ENCODE measurements at places on chromosomes 4 and X.

DNA sequence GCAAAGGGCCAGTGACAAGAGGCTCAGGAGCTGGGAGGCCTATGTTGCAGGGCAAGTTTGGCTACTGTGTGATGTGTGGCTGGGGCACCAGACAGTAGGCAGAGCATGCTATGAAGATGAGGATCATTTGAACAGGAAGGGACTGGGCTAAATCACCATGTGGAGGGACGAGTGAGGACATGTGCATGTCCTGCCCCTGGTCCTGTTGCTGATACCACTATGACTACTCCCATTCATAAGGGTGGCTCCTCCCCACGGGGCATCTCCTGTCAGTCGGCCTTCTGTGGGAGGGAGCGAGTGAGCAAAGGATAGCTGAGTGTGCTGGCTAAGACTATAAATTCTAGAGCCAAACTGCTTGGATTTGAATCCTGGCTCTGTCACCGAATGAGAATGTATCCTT, 139.2 kb downstream of the TMEM164 start:
- no peak for DNase-seq

DNA sequence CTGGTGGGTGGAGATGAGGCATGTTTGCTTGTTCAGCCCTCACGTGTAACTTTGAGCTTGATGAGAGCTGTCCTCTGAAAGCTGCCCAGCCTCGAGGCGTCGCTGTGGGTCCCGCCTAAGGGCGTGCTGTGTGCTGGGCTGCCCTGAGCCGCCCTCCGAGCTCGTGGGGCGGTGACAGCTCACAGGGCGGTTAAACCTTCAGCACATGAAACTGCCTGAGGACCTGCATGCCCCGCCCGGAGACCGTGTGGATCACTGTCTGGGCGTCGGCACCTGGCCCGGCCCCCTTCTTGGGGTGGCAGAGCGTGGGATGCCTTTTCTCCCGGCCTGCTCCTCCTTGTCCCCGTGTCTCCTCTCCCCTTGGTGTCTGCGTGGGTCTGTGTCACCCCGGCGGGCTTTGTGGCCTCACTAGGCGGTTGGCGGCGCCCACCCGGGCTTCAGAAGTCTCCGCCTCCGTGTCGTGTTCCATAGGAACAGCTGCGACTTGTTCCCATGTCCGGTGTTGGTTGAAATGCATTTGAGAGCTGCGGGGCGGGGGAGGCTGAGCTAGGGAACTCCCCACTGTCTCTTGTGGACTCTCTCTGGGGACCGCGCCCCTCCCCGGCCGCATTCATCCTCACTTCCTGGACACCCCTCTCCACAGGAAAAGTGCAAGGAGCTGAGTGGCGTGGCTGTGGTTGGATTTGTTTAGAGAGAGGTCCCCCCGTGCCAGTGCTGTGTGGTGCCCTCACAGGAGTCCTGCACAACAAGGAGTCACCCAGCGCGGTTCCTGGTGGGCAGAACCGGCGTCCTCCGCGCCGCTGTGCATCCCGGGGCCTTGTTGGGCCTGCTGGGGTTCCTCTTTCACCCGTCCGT, 6.8 kb downstream of the AKAP17A start:
- DNase-seq, result no peak

- DNase-seq, result no peak
These were observed 59.0 kb downstream of the WWC2 start for GRCh38 chr4:183158062-183158461.

DNA sequence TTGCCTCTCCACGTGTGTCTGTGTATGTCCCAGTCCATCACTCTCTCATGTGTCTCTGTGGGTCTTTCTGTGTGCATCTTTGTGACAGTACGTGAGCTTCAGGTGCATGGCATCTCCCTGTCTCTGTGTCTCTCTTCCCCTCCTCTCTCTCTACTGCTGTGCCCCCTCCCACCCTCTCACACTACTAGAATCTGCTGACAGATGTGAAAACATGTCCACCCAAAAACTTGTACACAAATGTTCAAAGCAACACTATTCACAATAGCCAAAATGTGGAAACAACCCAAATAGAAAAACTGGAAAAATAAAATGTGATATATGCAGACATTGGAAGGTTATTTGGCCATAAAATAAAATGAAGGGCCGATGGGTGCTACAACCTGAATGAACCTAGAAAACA, 10.0 kb downstream of the EVC start:
- no peak for DNase-seq

DNA sequence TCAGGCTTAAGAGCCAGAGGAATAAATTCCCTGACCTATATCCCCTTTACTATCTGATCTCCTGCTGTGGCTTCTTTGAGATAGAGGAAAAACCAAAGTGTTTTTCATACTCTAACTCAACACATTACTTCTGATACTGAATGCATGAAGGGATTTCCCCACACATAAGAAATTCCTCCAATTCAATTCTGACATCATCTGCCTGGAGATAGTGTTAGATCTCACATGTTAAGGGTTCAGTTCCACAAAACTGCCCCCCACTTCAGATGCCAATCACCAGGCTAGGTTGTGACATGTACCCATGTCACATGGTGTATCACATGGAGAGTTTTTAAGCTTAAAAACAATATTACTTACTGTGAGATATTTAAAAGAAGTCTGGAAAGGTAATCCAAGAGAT, 46.8 kb downstream of the GSTCD start:
- DNase-seq, result no peak

DNA sequence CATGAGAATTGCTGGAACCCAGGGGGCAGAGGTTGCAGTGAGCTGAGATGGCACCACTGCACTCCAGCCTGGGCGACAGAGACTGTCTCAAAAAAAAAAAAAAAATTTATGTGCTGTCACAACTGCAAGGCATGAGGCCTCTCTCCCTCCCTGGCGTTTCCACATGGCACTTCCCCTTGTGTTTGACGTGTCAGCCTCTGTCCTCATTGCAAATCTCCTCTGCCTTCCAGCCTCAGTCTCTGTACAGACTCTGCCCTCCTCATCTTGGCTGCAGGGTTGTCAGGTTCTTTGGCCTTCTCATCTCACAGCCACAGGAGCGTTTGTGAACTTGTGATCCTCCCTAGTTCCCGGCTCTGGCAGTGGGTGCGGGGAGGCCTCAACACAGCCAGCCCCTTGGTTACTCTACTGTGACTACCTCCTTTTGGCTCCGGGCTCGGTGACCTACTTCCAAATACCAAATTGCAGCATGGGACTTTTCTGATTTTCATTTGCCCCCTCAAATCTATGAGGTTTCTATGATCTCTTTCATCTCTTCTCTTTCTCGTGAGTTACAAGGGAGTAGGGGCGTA, 250.0 kb downstream of the CBR4 start:
- DNase-seq, result no peak

GRCh38 chr4:123121241-123121907, 199.0 kb upstream of the NUDT6 start:
- no peak for DNase-seq

- DNase-seq, result no peak
These were observed 1.2 kb downstream of the BCORL1 start for GRCh38 chrX:129983575-129984110.

DNA sequence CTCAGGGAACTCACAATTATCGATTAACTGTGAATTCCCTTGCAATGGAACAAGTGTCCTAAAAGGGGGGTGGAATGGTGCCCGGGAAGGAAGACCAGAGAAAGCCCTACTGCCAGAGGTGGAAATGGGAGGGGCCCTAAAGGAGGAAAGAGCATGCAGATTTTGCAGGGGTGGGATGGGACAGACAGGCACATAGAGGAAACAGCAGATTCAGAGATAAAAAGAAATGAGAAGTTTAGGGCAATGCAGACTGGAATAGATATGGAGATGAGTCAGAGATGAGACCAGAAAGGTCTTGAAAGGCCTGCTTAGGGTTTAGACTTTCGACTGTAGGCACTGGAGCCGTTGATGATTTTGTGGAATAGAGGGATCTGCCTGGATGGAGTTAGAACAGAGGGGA, 57.4 kb upstream of the PITX2 start:
- no peak for DNase-seq

- DNase-seq, result no peak
These were observed 139.0 kb downstream of the TSPAN5 start for GRCh38 chr4:98519268-98519977.

GRCh38 chrX:120456973-120457372, 12.1 kb downstream of the LAMP2 start:
- no peak for DNase-seq
